Cerebellar nuclear complex (tissue), 1 donor: ENCODE measurements at places on chromosomes 12 and 14.

GRCh38 chr12:120388691-120389481, 19.9 kb upstream of the MSI1 start:
- no peak for DNase-seq

- no peak for DNase-seq
Measured at GRCh38 chr14:33467971-33468370, 482.9 kb downstream of the EGLN3 start.

GRCh38 chr12:54132976-54133771, 55.6 kb downstream of the SMUG1 start:
- DNase-seq = no peak

DNA sequence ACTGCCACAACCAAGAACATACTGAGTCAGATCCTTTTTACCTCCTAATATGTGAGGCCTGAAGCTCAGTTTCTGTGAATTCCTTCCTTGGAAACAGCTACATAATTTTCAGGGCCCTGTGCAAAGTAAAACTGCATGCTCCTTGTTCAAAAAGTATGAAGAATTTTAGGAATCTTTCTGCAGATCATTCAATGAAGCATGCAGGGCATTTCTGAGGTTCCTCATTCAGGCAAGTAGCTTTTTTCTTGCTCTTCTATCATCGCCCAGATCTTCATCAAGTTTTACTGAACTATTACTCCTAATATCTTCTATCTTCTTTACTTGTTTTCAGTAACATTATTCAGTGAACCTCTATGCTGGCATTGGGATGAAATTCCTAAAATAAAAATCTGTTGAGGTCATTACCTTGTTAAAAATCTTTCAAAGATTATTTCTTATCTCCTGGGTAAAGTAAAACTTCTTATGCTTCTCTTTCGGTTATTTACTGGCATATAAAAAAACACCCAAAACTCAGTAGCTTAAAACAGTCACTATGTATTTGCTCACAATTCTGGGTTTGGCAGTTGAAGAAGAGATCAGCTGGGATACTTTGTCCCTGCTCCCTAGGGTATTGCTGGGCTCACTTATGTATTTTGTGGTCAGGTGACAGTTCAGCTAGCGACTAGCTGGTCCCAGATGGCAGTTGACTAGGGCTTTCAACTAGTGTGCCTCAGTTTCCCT, 42.6 kb upstream of the KRR1 start:
- no peak for DNase-seq

GRCh38 chr14:56004323-56004722, 113.9 kb upstream of the PELI2 start:
- no peak for DNase-seq

DNA sequence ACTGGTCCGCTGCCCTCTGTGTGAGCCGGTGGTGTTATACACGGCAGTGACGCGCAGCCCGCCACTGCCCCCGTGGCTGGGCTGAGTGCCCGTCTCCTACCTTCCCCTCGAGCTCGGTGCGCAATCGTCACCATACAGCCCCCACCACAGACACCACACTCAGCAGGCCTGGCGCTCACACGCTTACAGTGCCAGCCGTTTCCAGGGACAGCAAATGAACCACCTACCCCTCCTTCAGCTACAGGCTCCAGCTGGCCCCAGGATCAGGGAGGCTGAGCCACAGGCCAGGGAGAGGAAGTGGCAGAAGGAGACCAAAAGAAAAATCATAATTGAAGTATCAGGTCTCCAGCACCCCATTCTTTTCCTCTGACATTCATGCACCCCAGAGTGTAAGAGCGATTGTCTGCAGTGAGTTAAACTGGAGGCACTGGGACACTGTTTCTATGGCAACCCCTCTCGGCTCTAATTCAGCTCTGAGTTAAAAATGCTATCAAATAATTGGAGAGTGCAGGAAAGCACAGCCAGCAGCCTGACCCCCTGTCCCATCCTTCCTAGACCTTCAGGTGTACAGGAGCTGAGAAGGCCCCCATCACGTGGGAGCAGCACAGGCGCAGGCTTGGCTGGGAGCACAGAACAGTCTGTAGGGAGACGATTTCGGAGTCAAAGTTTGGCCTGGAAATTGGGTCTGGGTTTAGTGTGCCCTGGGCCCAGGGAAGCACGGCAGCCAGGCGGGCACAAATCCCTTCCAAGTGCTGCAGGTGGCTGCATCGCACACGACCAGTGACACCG, 18.0 kb downstream of the LRTM2 start:
- no peak for DNase-seq

DNA sequence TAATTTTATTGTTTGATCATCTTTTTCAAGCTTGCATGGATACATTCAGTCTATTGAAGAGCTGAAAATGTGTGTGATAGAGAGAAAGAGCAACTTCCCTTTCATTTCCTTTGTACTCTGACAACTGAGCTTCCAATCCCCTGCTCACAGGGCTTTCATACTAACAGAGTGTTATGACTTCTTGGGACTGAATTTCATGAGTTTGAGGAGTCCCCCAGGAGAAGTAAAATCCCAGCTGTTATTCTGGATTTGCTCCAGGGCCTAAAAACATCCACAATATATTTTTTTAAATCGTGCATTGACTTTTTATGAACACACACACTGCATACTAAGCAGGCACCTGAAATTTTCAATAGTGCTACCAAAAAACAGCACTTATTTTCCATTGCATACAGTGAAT, 195.8 kb upstream of the CAND1 start:
- DNase-seq = no peak

GRCh38 chr12:18676996-18677588, 60.7 kb downstream of the PLCZ1 start:
- DNase-seq = no peak

- no peak for DNase-seq
Measured at GRCh38 chr12:104627990-104628830, 171.5 kb downstream of the CHST11 start.

DNA sequence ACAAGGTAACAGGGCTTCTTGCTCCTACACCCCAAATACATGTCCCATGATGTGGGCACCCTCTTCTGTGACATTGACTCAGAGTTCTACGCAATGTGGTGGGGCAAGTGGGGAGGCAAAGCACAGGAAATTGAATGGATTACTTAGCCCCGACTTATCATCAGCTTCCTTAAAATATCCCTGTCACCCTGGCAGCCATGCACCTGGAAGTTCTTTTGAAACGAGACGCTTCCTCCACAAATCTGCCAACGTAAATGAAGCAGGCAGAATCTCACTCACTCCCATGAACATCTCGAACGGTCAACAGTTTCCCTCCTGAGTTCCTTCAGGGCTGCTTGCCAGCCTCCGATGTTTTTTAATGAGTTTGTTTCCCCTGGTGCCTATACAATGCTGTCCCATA, 33.5 kb downstream of the RNFT2 start:
- DNase-seq = no peak

DNA sequence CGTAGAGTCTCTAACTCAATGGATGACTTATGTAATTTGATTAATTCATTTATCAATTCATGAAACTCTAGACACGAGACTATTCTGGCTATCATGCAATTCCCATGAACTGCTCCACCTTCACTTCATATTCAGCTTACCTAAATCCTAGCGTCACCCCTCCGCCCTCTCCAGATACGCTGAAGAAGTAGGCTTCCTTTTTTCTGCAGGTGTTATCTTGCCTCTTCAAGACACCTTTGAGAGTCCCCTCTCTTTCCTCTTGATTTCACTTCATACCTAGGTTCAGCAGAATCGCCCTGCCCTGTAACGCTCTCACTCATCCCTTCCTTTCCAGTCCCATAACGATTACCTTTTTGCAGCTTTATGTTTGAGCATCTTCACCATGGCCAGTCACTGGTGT, 4.0 kb upstream of the RNASE4 start:
- DNase-seq = no peak

- no peak for DNase-seq
Measured at GRCh38 chr12:43655586-43655985, 103.0 kb downstream of the PUS7L start.

DNA sequence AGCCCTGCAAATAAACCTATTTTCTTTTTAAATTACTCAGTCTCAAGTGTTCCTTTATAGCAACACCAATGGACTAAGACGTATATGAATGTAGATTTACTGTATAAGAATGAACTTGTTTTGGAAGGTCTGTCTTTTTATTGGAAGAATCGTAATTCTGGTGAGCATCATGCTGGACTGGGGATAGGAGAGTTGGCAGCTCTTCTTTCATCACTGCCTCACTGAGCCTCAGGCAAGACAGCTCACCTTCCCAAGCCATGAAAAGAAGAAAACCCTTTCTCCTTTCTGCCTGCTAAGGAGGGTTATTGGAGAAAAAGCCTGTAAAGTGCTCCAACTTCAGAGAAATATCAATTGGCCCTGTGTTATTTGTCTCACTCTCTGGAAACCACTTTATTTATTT, 9.1 kb upstream of the RNF34 start:
- no peak for DNase-seq
